NCI-H2081 (cell line): ENCODE measurements at places on chromosomes 7 and 10.

GRCh38 chr7:48992816-48993215 is 68.5 kb downstream of the CDC14C start:
- no peak for DNase-seq

- DNase-seq, result no peak
Observed at GRCh38 chr7:135143885-135144668, 3.8 kb upstream of the TMEM140 start.

- no peak for DNase-seq
Observed at GRCh38 chr10:16847644-16848043, 30.4 kb upstream of the RSU1 start.

- no peak for DNase-seq
Observed at GRCh38 chr7:130379921-130380860, at the start of gene CPA1. Gene CPA1 (plus strand): TSS chr7:130380494. CDS start chr7:130380521, 27 bp downstream.

GRCh38 chr7:2737771-2738540 is 50.0 kb downstream of the AMZ1 start:
- DNase-seq, result no peak

DNA sequence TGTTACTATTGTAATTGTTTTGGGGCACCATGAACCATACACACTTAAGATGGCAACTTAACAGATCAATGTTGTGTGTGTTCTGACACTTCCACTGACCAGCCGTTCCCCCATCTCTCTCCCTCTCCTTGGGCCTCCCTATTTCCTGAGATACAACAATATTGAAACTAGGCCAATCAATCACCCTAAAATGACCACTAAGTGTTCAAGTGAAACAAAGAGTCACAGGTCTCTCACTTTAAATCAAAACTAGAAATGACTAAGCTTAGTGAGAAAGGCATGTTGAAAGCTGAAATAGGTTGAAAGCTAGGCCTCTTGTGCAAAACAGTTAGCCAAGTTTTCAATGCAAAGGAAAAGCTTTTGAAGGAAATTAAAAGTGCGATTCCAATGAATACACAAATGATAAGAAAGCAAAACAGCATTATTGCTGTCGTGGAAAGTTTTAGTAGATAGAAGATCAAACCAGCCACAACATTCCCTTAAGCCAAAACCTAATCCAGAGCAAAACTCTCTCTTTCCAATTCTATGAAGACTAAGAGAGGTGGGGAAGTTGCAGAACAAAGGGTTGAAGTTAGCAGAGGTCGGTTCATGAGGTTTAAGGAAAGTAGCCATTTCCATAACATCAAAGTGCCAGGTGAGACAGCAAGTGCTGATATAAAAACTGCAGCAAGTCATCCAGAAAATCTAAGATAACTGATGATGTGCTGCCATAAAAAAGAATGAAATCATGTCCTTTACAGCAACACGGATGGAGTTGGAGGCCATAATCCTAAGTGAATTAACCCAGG is 90.6 kb downstream of the MTPN start:
- no peak for DNase-seq

- no peak for DNase-seq
Observed at GRCh38 chr7:34612661-34613060, 45.4 kb upstream of the NPSR1 start.

GRCh38 chr7:85685901-85686300 is 499.0 kb upstream of the SEMA3D start:
- DNase-seq, result no peak

DNA sequence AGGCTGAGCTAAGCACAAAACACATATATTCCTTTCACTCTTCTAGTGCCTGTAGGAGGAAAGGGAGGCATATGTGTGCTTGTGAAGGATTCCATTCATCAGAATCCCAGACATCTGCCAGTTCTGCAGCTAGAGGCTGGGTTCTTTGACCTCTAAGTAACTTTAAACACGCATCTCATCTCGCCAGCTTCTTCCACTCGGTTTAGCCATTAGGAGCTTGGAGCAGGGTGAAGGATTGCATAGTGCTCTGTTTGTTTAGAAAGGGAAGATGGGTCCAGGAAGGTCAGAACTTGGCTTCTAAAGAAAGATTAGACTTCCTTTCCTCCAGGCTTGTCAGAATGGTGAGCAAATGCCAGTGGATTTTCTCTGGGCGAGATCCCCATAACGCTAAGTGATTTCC is 43.6 kb downstream of the HK1 start:
- DNase-seq, result no peak

DNA sequence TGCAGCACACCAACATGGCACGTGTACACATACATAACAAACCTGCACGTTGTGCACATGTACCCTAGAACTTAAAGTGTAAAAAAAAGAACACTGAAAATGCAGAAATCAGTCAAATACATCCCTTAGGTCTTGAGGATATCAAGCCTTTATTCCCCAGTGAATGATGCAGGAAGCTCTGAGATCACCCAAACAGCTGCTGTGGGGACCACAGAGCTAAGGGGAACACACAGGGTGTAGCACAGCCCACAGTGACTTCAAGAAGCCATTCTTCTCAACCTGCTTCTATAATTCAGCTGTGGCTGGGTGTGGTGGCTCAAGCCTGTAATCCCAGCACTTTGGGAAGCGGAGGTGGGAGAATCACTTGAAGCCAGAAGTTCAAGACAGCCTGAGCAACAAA is 314.9 kb downstream of the CALN1 start:
- DNase-seq, result no peak

- DNase-seq, result no peak
Observed at GRCh38 chr10:11720260-11720741, 21.9 kb upstream of the ECHDC3 start.

DNA sequence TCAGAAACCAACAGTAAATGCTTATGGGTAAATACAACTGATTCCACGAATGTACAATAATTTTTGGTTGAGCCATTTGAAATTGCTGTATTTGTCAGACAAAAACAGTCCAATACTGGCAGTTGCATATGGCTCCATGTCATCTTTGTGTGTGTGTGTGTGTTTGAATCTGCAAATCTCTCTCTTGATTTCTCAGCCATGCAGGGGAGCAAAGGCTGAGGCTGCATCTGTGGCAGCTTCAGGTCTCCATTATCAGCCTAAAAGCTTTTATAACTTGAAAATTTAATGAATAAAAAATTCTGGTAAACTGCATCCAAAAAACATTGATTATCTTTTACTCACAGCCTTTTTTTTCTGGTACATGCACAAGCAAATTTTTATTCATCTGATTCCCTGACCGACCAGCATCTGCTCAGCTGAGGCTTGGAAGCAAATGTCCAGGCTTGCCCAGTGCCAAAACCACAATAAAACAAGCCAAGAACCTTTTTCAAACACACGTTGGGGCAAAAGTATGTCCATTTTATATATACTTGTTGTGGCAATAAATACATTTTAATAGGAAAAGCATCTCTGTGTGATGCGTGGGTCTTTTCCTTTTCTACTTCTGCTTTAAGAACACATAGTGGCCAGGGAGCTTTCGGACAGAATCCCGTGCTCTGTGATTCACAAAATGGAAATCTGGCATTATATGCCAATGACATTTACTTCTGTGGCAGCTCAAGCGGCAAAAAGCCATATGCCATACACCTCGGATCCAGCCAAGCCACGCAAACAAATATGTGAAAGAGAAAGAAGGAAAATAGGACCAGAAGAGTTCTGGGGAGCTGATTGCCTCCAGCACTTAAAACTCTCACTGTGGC is 275.6 kb upstream of the AOAH start:
- DNase-seq, result no peak

- DNase-seq, result no peak
Observed at GRCh38 chr10:123991611-123992570, 100.3 kb upstream of the CPXM2 start.

- no peak for DNase-seq
Observed at GRCh38 chr10:14698111-14698828, 76.4 kb downstream of the FAM107B start.

GRCh38 chr7:95808396-95808795 is 36.0 kb downstream of the DYNC1I1 start:
- DNase-seq, result no peak

GRCh38 chr7:29488203-29488970 is 75.2 kb upstream of the PRR15 start:
- DNase-seq, result no peak

- no peak for DNase-seq
Observed at GRCh38 chr10:72104472-72105097, 16.2 kb upstream of the SPOCK2 start.

DNA sequence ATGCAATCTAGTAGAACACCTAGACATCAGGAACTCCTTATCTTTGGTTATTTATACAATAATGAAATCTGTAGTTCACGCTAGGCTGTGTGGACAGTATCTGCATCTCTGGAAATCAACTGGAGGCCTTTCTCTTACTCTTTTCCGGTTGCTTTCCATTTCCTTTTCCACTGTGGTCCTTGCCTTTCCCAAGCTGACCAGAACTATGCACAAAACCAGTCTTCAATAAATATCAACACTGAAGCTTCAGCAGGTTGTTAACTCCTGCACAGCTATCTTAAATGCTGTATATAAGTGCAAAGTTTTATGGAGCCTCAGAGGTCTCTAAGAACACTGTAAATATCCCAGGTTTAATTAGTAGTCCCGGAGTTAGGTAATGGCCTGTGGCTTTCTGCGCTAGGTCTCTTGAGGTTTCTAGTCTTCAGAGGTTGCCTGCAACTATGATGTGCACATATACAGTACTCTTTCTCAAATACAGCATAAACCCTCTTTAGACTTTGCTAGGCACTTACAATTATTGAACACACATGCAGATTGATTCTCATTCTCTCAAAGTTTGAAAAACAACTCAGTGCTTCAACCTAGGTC is 2.4 kb downstream of the KLLN start:
- no peak for DNase-seq

DNA sequence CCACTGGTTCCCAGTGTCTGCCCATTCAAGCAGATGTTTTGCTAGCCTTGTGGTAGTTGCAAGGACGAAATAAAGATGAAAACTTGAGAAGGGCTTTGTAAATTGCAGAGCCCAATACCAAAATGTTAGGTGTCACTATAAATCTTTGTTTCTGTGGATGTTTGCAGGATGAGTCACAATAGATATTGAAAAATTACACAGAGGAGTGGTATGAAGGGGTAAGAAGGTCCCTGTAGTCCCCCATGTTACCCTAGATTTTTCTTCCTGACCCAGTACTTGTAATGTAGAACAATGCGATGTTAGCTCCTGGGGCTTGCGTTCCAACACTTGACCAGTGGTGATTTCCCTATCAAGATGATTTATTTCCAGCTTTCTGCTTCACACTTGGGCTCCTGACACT is 102.6 kb upstream of the LYZL1 start:
- DNase-seq, result no peak

- no peak for DNase-seq
Observed at GRCh38 chr10:132450466-132450824, 53.4 kb downstream of the PWWP2B start.

- peak; percentile 11 for DNase-seq
Observed at GRCh38 chr7:35359423-35359822, 105.5 kb upstream of the TBX20 start.

- DNase-seq, result no peak
Observed at GRCh38 chr10:77593771-77594470, 43.7 kb downstream of the KCNMA1 start.

GRCh38 chr7:105521027-105521716 is 899 bp downstream of the PUS7 start:
- peak; percentile 48 for DNase-seq

DNA sequence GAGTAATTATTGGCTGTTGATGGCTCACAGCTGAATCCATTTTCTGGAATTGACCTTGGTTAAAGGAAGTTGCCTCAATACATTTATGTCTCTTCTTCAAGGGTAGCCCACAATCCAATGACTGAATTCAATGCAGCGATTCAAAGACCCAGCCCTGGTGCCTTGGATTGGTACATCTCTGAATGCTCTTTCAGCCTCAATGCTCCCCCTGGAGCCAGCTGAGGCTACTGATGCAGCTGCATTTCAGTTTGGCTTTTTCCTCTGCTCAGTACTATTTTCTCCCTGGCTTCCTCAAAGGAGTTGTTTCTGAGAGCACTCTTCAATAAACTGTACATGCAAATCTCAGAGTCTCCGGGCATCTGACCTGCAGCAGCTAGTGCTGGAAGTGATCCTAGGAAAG is 633 bp upstream of the EBLN1 start:
- no peak for DNase-seq

GRCh38 chr10:131090761-131091661 is 220.5 kb downstream of the TCERG1L start:
- DNase-seq, result peak; percentile 30

DNA sequence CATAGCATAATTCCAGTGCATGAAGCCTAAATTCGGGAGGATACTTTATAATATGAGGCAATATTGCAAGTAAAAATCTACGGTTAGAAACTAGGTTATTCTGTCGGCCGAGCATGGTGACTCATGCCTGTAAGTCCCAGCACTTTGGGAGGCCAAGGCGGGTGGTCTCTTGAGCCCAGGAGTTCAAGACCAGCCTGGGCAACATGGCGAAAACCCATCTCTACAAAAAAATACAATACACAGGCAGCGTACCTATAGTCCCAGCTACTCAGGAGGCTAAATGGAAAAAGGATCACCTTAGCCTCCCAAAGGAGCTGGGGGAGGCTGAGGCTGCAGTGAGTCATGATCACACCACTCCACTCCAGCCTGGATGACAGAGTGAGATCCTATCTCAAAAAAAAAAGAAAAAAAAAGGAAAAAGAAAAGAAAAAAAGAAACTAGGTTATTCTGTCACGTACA is 14.2 kb downstream of the SKAP2 start:
- DNase-seq, result no peak

GRCh38 chr7:15556339-15557105 is 5.3 kb downstream of the AGMO start:
- no peak for DNase-seq

- DNase-seq, result no peak
Observed at GRCh38 chr7:44970523-44971051, 8.2 kb downstream of the MYO1G start.

DNA sequence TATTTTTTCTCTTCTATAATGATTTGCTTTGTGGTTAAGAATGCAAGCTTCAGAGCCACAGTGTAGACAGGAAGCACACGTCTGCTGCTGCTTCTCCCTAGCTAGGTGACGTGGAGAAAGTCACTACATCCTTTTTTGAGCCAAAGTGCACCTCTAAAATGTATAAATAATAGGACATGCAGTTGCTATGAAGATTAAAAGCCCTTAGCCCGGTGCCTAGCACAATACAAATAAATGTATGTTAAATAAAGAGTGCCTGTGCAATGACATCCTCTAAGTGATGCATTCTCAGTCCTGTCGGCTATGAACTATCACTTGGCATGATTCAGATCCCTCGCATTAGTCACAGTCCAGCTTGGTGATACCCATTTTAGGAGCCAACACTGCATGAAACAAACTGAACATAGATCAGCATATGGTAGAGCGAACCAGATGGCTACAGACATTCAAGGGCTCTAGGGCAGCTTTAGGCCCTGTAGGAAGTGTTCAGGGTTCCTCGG is 4.8 kb upstream of the TRDMT1 start:
- no peak for DNase-seq

GRCh38 chr10:8070440-8070839 is 16.0 kb downstream of the GATA3 start:
- DNase-seq, result no peak
